Smooth muscle cell of the coronary artery (primary cell): ENCODE measurements at places on chromosomes 12 and 14. TPM values are rescaled to one million over a fixed set of nuclear protein-coding genes. Genes with fewer than 3 reads are reported as not detected.

The KRT76 gene
- total RNA-seq: not detected in 2 replicates

The ZC2HC1C gene
- 0.23 and 0.53 TPM in 2 replicates for total RNA-seq

The HOXC10 gene
- not detected in 2 replicates for total RNA-seq

The DAO gene
- under 0.01 TPM in 1 of 2 replicates, not detected in the other for total RNA-seq

The ZNF219 gene
- total RNA-seq: 1.8 and 2.3 TPM in 2 replicates

The IKBIP gene
- total RNA-seq: 13.6 and 60.7 TPM in 2 replicates

The NINJ2 gene
- total RNA-seq: 0.47 and 0.98 TPM in 2 replicates

The KCNA5 gene
- under 0.01 TPM in 1 of 2 replicates, not detected in the other for total RNA-seq

The MSI1 gene
- not detected in 2 replicates for total RNA-seq

The CLEC9A gene
- not detected in 2 replicates for total RNA-seq

The CABP1 gene
- total RNA-seq: 0.82 and 0.83 TPM in 2 replicates

The CLEC1B gene
- not detected in 2 replicates for total RNA-seq

The NFE2 gene
- total RNA-seq: 0.12 TPM in 1 of 2 replicates, not detected in the other

The OR6C76 gene
- total RNA-seq: not detected in 2 replicates

The SIX1 gene
- 0.45 and 1.1 TPM in 2 replicates for total RNA-seq

The FAM90A1 gene
- 0.35 TPM in 1 of 2 replicates, not detected in the other for total RNA-seq

The NFATC4 gene
- total RNA-seq: 18.4 and 77.3 TPM in 2 replicates

The DNAJC22 gene
- under 0.01 and 5.9 TPM in 2 replicates for total RNA-seq

The PLCZ1 gene
- total RNA-seq: not detected in 2 replicates

The POTEM gene
- not detected in 2 replicates for total RNA-seq

The FZD10 gene
- total RNA-seq: 0.47 TPM in 1 of 2 replicates, not detected in the other

The KCNMB4 gene
- 1.2 and 6.0 TPM in 2 replicates for total RNA-seq

The PRH2 gene
- not detected in 2 replicates for total RNA-seq

The VPS33A gene
- total RNA-seq: 10.9 and 14.3 TPM in 2 replicates

The EID3 gene
- 3.9 and 9.9 TPM in 2 replicates for total RNA-seq

The GYS2 gene
- total RNA-seq: not detected in 2 replicates

The ARHGEF40 gene
- 26.4 and 32.6 TPM in 2 replicates for total RNA-seq

The KRT77 gene
- total RNA-seq: not detected in 2 replicates

The PLBD1 gene
- 0.38 and 1.1 TPM in 2 replicates for total RNA-seq

The FAM186B gene
- 0.12 and 0.23 TPM in 2 replicates for total RNA-seq

The AMN gene
- 0.23 TPM in 1 of 2 replicates, not detected in the other for total RNA-seq

The SRRM4 gene
- not detected in 2 replicates for total RNA-seq

The SMIM41 gene
- total RNA-seq: 0.12 and 0.15 TPM in 2 replicates

The VIPAS39 gene
- total RNA-seq: 27.4 and 31.6 TPM in 2 replicates

The SVOP gene
- total RNA-seq: not detected in 2 replicates

The CSRP2 gene
- total RNA-seq: 13.5 and 29.0 TPM in 2 replicates

The SLC17A8 gene
- total RNA-seq: not detected in 2 replicates

The OAS3 gene
- 2.3 and 2.6 TPM in 2 replicates for total RNA-seq

The CCDC59 gene
- total RNA-seq: 45.6 and 48.1 TPM in 2 replicates

The ZNF740 gene
- total RNA-seq: 11.2 and 11.3 TPM in 2 replicates

The CCDC196 gene
- total RNA-seq: not detected in 2 replicates

The DAAM1 gene
- total RNA-seq: 8.8 and 60.4 TPM in 2 replicates

The HELB gene
- total RNA-seq: 2.9 TPM in 2 replicates
